ENCODE measurements at places on chromosomes 1 and 21.

DNA sequence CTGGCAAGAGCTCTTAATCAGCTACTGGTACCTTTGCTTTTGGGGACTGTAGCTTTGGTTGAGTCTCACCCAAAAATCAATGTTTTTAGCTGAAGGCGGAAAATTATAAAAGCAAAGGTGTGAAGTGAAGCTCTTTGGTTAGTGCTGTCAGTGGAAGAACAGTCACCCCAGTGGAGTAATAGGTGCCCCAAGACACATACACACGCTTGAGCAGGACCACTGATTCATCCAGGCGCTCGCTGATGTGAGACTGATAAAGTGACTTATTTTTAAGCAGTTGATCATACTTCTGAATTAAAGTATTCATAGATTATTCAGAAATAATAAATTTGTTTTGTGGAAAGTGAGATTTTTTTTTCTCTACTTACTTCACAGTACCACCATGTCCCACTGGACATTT lies 37.1 kb downstream of the TGFB2 start:
- DNase-seq, result no peak

DNA sequence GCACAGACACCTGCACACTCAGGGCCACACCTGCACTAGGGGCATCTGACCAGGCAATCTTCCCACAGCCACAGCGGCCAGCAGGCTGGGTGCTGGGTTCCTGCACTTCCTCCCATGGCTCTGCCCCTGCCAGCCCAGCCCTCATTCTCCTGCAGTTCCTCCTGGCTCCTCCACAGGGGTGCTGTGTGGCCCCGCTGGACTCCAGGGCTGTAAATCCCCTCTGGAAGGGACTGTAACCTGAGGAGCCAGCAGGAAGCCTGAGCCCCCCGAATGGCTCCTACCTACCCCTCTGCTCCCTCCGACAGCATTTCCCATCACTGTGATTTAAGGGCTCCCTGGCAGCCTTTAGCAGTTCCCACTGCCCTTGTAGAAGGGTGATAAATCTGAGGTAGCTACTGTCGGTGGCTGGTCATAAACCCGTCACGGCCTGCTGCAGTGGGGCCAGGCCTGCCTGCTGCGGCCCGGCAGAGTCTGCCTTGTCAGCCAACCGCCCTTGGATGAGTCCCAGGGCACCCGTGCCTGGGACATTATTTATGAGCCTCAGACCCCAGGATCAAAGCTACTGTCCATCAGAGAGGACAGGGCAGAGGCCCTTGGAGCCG lies 8.8 kb downstream of the UBL4B start:
- no peak for DNase-seq

DNA sequence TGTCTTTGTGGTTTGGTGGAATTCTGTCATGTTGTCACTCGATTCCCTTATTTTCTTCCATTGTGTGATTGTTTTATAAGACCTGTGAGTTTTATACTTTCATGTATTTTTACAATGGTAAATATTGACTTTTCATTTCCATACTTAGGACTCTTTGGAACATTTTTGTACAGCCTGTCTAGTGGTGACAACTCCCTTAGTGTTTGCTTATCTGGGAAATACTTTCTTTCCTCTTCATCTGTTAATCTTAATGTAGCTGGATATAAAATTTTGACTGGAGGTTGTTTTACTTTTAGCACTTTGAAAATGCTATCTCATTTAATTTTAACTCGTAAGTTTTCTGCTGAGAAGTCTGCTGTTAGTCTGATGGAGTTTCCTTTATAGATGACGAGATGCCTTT lies 310.5 kb downstream of the NUF2 start:
- DNase-seq, result no peak

DNA sequence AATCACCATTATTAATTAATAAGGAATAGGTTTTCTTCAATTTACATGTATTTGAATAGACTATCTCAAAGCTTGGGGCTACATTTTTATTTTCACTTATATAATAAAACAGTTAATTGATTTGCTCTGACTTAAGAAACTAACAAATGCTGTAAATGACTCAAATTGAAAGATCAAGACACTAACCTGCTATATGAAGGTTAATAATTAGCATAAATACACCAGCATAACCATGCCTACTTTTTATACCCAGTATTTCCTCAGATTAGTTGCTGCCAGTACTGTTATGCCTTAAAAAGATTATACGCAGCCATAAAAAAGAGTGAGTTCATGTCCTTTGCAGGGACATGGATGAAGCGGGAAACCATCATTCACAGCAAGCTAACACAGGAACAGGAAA lies 1545.1 kb downstream of the AMY1C start:
- no peak for DNase-seq

- no peak for DNase-seq
These were observed 40.8 kb downstream of the DSTYK start for GRCh38 chr1:205170532-205171269.

DNA sequence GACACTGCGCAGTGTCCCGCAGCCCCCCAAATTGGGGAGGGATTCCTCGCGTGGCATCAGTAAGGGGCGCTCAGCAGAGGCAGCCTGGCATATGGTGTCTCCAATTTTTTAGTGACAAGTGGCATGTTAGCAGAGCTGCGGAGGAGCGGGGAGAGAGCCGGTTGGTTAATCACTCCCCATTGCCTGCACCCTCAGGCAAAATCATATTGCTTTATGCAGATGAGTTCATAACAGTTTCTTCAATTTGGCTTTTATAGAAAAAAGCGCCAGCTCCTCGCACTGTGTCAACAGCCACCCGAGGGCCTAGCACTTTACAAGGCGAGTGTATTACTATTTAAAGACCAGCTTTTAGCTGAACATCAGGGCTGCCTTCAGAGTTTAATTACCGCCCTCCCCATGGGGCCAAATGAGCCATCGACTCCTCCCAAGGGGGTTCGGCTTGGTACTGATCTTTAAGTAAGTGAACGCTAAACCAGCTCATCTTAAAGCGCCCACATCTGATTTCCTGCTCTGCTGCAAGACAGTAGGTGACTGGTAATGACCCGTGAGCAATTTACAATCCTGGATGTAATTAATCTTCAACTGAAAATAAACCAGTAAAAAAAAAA lies 298.9 kb downstream of the DSCAM start:
- no peak for DNase-seq

DNA sequence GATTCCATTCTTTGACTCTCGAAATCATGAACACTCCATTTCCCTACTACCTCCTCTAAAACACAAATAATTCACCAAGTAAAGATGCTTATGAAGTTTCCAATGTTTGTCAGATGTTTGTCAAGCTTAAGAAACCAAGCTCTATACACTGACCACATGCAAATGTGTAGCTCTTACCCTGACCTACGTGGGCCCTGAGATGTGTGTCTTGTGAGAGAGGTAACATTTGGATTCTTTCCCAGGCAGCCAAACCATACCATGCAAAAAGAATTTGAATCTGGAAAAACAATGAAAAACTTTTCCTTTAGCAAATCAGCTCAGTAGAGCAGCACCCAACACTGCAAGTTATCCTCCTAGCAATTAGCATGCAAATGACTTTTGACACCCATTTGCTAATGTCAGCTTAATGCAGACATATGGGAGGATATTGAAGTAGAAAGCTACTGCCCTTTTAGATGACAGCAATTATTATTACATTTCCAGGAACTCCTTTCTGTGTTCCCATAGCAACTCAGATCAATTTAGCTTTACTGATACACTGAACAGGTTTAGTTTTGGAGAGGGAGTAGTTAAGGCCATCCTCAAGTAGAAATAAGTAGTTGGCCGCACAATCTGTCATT lies 83.2 kb upstream of the RGS4 start:
- DNase-seq, result no peak

DNA sequence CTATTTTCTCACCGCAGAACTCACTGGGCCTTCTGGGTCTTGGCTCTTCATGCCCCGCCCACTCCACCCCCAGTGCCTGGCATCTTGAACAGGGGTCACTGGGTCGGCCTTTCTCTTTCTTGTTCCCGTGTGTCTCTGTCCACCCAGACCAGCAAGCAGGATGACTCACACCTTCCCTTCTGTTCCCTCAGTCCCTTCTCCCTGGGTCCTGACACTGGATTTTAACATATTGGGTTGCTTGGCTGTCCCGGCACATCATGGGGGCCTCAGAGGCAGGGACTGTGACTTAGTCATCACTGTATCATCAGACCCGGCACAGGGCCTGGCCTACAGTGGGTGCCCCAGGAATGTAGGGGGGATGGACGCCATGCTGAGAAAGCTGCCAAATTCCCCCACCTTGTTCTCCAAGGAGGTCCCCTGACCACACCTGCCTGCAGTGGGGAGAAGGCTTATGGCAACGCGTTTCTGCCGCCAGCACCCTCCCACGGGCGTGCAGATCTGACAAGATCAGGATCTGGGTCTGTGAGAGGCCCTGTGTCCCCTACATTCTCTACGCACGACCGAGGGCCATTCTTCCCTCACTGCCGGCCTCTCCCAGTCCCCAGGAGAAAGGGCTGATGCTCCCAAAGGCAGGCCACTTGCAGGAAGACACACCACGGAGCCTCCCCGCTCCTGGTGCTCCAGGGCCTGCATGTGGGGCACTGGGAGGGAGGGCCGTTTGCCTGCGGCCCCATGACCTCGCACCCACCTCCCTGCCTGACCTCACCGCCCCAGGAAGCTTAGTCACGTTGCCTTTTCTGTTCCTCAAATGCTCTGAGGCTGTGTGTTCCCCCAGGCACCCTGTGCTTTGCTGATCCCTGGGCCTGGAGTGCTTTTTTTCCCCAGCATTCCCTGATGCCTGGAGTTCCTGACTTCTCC lies 157.2 kb upstream of the TMEM51 start:
- DNase-seq, result no peak

DNA sequence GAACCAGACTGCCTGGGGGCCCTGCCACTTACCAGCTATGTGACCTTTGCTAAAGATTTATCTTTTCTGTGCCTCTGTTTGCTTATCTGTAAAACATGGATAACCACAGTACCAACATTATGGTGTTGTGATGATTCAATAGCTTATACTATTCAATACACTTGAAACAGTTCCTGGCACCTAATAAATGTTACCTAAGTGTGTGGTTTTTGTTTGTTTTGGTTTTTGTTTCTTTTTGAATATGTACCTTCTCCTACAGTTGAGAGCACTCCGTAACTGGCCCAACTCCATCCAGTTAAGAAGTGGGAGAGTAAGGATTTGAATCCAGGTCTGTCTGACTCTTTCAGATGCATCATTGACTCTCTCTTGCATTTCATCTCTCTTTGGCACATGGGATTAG lies 125.8 kb upstream of the C8B start:
- DNase-seq, result no peak

- no peak for DNase-seq
These were observed 656.9 kb downstream of the PTPRU start for GRCh38 chr1:29893046-29893723.

DNA sequence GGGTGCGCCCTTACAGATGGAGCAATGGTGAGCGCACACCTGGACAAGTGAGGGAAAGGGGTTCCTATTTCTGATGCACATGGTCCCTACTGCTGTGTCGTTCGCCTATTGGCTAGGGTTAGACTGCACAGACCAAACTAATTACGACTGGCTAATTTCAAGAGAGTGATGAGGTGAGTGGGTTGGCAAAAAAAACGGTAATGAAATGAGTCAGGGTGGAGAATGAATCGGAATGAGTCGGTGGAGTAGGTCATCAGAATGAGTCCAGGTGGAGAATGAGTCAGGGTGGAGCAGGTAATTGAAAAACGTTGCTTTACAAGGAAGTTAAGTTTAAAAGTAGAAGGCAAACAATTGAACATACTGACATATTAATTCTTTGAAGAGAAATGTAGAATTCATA lies 79.8 kb downstream of the WDR4 start:
- no peak for DNase-seq

GRCh38 chr1:97245026-97245425 lies 523.4 kb downstream of the PTBP2 start:
- DNase-seq, result no peak

DNA sequence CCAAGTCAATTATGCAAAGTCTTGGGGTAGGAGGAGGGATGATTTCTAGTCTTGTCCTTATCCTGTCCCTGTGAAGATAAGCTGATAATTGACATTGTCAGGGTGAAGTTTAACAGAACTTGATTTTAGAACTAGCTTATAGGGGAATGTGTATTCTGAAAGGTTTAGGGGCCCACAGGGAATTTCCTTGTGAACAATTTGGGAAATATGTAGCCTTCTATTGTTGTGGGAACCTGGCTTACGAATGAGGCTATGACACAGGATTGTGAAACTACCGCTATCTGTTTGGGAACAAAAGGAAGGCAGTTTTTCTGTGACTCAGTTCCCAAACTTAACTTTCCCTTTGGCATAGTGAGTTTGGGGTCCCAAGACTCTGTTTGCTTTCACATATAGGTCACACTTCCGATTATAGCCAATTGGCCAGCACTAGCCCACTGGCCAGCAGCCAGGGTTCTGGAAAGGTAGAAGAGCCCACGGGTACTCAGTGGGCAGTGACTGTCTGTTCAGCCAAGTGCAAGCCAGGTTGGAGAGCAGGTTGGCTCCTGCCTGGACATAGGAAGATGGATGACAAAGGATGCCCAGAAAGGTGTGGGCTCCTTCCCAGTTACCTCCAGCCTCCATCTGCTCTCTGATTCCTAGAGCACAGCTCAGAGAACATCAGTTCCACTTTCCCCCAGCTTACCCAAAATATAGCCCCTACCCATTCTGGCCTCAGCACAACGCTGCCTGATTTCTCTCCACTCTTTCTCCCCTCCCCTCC lies 35.5 kb downstream of the H3-3A start:
- DNase-seq, result no peak

DNA sequence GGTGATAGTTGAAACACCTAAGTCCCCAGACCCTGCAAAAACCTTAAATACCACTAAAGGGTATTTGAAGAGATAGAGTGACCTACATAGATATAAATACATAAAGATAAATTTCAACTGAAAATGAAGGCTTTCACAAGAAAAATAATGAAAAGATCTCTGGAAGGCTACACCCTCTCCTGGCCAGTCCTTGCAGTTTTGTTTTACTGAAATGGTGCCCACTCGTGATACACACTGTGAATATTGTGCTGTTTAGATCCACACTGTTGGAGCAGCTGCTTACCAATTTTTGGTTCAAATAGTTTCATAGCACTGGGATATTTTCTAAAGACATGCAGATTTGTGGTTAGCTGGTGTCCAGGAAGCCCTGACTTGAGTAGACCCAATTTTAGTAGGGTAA lies 31.5 kb upstream of the RNF187 start:
- no peak for DNase-seq

DNA sequence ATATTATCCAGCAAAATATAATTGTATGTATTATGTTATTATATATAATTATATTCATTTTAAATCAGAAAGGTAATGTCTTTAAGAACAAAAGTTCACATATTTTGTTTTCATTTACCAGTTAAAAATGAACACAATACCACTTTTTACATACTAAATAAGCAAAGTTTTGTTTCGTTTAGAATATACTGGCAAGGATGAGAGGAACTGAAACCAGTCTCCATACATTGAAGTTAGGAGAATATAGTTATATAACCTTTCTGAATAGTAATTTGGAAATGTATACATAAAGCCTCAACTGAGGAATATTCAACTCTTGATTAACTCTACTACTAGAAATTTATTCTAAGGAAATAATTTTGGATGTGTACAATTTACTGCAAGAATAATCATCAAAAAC lies 110.5 kb downstream of the ZNF644 start:
- no peak for DNase-seq

- DNase-seq, result no peak
These were observed 73.4 kb downstream of the ITPKB start for GRCh38 chr1:226665505-226666163.
